Activated naive CD8-positive, alpha-beta T cell treated with anti-CD3 and anti-CD28 coated beads, Interleukin-2, amount 10 ng/mL, durations not matched to agents 7 days and 5 days (primary cell): ENCODE measurements at places on chromosomes 4 and X. TPM values are rescaled to one million over a fixed set of nuclear protein-coding genes. Genes with fewer than 3 reads are reported as not detected.

Gene ZNF711
- total RNA-seq, result 0.34 TPM

- DNase-seq, result no peak
Observed at GRCh38 chr4:10734697-10735096, 50.1 kb upstream of the CLNK start.

DNA sequence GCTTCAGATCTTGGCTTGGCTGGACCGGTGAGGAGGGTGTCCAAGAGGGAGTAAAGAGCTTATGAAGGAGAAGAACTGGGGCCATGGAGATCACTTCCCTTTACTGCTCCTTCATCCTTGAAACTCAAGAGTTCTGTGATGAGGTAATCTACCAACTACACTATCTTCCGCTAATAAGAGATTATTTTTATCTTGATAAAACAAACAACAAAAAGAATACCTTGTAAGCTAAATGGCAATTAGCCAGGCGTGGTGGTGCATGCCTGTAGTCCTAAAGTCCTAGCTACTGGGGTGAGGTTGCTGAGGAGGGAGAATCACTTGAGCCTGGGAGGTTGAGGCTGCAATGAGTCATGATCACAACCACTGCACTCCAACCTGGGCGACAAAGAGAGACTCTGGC is 47.4 kb downstream of the HAUS3 start:
- DNase-seq, result no peak

Gene TACR3
- total RNA-seq, result not detected
